ENCODE measurements at places on chromosomes 5 and 9.

DNA sequence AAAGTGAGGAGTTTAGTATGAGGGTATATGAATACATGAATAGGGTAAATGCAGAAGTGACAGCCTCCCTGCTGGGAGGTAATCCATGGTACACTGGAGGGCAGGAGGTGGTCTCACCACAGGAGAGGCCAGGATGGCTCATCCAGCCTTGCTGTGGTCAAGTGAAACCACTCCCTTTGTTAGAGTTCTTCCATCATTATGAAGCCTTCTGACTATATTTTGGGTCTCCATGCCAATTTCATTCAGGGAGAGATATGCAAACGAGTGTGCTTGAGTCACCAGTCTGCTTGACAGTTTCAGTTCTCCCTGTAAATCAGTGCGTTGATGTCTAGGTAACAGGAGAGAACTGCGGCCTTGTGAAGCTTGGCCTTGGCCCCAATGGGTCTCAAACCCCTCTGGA lies 16.4 kb downstream of the PPP3R2 start:
- no peak for DNase-seq

DNA sequence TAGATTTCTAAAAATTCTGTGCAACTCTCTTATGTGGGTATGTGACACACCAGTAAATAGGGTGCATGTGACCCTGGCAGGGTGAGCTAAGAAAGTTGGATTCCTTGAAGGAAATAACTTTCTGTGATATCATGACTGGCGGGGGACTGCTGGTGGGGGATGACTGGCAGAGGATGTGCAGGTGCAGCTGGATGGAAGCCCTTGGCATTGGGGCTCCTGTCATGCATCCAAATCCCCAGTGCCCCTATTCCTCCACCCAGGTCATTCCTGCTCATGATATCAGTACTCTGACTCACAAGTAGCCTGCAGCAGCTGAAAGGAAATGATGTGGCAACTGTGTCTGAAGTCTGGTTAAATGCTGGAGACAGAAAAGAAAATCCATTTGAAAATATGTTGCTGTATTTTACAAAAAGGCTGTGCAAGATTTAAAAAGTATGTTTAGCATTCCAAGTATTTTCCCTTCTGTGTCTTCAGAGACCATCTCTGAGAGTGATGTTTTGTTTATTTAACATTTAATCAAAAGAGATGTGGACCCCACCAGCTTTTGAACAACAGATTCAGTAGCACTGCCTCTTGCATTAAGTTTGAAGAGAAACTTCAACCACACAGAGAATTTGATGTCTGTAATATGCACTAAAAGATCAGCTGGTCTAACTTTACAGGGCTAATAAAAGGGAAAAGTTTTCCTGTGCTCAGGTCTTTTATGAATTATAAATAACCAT lies 17.9 kb upstream of the ZSWIM6 start:
- no peak for DNase-seq

GRCh38 chr9:76658510-76659231 lies 105.6 kb upstream of the PCA3 start:
- DNase-seq: no peak

- no peak for DNase-seq
Measured at GRCh38 chr5:172832383-172833315, 1.4 kb upstream of the ERGIC1 start.

DNA sequence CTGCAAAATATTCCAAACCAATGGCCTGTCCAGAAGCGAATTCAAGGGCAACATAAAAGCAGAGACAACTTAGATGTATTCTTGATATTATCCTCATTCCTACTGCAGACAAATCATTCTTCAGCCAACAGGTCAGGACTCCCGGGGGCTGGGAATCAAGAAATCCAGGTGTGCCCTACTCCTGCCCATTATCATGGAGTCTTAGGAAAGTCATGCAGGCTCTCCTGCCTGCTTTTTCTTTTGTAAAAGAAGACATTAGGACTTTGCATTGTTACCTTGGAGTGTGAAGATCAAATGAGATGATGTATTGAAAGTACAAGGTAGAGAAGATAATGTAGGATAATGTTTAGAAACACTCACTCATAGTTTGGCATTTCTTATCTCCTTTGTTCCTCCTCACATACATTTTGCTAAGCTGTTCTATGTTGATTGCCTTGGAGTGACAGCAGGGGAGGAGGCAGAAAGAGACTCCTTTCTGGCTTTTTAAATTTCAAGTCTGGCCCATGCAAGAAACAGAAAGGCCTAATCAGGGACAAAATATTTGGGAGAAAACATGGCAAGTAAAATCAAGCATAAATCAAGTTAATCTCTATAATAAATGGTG lies 113.8 kb downstream of the SV2C start:
- no peak for DNase-seq

DNA sequence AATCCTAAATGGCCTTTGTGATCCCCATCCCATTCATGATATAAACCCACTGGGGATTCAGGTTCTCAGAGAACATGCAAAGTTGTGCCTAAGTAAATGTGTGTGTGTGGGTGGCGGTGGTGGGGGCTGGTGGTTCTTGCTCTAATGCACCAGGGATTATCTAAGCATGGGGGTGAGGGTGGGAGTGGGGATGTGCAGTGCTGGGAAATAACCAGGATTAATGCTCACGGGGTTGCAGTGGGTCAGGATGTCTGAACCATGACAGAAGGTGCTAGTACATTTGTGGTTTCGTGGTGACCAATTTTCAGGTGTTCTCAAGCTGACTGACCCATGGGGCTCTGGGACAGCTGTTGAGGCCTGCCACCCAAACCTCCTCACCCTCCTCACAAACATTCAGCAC lies 101.0 kb downstream of the ZNF608 start:
- no peak for DNase-seq

DNA sequence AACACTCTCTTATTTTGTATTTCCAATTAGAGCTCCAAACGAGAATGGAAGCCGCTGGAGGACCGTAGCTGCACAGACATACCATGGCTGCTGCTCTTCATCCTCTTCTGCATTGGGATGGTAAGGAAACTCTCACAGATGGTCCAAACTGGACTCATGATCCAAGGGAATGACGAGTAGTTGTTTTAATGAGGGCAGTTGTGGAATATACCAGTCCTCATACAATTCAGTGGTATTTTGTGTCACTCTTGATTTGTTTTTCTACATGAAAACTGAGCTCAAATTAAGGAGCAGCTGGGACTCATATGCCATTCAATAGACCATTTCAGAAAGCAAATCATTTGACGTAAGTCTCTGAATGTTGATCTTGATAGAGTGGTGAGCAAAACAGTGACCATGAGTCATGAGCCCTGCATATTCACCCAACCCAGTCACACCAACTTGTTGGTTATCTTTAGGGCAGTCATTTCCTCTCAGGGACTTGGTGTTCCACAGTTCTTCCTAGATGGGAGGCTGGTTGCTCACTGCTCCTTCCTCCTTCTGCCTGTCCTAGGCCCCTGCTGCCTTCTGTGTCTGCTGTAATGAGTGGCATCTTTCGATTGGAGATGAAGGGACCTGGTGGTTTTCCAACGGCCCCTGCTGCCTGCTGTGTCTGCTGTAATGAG lies 54.9 kb downstream of the SLC44A1 start:
- no peak for DNase-seq

DNA sequence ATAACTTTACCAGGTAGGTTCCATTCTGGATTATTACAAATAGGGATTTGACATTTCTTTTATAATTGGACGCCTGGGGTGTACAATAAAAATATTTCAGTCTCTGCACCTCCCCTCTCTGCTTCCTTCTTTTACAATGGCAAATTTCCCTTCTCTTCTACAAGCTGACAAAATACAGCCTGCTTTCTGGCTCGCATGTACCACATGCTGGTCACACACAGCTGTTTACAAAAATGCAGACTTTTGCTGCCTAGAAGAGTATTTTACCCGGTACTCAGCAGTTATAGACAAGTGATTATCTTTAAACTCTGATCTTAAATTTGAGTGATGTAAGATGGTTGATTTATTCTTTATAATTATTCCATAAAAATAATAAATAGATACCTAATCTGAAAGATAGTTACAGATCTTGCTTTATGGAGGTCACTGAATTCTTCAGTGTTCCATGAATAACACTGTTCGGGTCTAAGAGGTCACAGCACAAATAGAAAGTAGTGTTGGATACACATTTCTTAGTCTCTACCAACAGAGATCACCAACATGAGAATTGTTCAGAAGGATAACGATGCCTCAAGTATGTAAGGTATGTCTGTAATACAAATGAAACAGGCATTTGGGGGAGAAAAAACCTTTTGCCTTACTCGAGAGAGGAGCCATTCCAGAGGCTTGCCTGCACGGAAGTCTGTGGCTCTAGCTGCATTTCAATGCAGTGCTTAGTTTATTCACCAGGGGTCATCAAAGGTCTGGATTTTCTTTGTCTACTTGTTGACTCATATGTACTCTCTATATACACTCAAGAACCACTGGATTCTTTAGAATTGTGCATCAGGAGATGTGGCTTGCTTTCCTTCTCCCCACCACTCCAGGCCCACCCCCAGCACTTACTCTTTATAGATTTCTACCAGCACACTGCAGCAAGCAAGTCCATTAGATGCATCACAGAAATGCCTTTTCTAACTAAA lies 206.6 kb upstream of the RFX3 start:
- peak; percentile 62 for DNase-seq

- no peak for DNase-seq
Measured at GRCh38 chr5:73319036-73319435, 129.5 kb downstream of the FOXD1 start.

DNA sequence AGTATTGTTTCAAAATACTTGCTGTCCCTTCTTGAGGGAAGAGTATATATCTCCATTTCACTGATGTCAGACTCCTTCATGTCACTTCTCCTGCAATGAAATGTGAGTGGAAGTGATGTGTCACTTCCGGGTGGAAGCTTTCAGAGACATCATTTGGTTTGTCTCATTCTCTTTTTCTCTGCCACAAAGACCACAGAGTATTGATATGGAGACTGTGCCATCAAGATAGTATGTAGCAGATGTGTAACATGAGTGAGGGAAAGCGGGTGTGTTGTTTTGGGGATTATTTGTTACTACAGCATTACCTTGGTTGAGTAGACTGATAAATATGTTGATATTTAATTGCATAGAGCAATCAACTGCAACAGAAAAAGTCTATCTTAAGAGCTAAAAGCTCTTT lies 169.8 kb downstream of the FBXL7 start:
- DNase-seq: no peak

DNA sequence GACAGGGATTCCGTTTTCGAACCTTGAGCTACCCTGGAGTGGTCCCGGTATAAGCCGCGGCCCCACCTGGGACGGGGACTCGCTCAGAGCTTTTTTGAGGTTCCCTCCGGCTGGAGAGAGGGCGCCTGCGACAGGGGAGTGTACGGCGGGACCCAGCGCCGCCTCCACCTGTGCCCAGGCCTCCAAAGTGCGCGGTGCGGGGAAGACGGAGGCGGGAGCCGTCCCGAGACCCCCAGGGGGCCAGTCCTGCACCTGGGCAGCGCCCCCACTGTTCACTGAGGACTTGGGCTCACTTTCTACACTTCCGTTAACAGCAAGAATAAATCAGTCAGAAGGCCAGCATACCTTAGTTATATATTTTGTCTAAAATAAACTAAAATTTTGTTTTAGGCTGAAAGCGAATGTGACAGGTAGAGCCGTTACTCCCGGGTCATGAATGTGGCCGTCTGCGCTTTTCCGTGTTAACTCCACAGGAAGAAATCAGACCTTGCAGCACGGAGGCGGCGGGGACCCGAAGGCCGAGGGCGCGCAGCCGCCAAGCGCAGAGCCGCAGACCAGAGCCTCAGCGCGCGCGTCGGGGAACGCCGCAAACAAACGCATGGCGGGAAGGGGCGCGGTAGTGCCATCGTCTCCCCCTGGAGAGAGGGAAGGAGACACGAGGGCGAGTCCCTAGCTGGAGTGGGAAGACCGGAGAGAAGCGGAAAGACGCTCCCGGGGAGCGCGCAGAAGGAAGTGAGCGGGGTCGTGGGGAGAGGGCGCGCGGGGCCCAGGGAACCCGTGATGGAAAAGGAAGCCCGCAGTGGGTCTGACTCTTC lies 14.1 kb downstream of the TRIM7 start:
- peak; percentile 51 for DNase-seq

- DNase-seq: no peak
Measured at GRCh38 chr9:2957656-2958200, 113.8 kb upstream of the PUM3 start.

- DNase-seq: no peak
Measured at GRCh38 chr9:107239474-107239873, 43.6 kb upstream of the RAD23B start.

DNA sequence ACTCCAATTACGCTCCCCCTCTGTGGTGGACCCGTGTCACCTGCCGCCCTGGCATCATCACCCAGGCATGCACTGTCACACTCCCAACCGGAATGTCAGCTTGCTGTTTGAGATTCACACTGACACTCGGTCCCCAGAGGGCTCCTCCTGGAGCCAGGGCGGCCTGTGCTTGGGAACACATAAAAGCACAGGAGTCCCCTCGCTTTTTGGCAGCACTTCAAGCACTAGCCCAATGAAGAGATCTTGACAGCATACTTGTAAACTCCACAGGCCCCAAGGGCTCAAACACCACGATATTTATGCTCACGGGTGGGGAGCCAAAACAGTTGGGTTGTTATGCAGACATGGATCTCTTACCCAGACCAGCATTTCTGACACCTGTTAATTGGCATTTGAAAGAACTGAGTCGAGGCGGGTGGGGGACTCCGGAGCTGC lies 90.8 kb upstream of the EGFLAM start:
- no peak for DNase-seq

GRCh38 chr9:3957306-3957705 lies 342.6 kb downstream of the GLIS3 start:
- DNase-seq: no peak

GRCh38 chr9:36192196-36192595 lies 1.5 kb downstream of the CLTA start:
- DNase-seq: no peak

GRCh38 chr5:11822598-11822997 lies 81.6 kb downstream of the CTNND2 start:
- no peak for DNase-seq

GRCh38 chr9:127330501-127330900 lies 65.9 kb downstream of the GARNL3 start:
- no peak for DNase-seq

- DNase-seq: no peak
Measured at GRCh38 chr5:113331209-113331551, 103.6 kb downstream of the TSSK1B start.

- no peak for DNase-seq
Measured at GRCh38 chr9:104748359-104749031, 1.0 kb downstream of the NIPSNAP3A start.

DNA sequence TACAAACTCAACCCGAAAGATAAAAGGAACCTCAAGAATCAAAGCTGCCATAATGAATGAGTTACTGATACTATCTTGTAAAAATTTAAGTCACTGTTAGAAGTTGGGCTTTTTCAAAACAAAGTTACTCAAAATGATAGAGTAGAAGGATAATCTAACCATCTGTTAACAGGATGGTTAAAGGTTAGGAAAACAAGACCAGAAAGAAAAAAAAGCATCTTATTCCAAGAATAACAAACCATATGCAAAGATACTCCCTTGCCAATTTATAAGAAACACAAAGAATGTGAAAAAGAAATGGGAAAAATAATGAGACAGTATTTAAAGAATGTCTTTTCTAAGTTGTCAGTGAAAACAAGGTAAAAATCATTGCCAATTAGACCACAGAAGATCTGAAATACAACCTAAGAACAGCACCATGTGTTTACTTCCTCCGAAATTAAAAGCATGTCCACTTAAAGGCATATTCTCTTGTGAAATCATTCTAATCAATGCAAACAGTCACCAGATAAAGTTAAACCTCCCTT lies 51.2 kb downstream of the STRBP start:
- DNase-seq: no peak

- DNase-seq: no peak
Measured at GRCh38 chr5:116738239-116738614, 163.6 kb upstream of the SEMA6A start.
